Effector memory CD4-positive, alpha-beta T cell (primary cell): ENCODE measurements at places on chromosomes 4 and X.
A peak's percentile ranks its signal among the peaks of the same experiment; 100 is the strongest.

DNA sequence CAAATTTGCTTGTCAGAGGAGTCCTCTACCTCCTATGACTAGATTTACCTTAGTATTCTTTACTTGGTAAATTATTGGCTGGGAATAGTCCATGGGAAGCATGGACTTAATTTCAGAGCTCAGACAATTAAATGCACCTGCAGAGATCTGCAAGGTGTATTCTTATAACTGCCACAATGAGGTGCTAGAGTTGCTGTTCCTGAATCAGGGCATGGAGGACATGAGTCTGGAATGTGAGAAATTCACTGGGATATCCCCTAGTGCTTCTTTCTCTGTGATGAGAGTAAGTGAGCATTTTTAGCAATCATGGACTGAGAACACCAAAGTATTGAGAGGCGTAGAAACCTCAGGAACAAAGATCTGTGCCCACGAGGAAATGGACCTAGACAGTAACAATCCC, 32.9 kb upstream of the GRID2 start:
- H3K4me1 ChIP-seq: no peaks in the 10 kb centered on the region
- H3K4me3 ChIP-seq: no peak overlapping the region
- no peaks in the 10 kb centered on the region for H3K36me3 ChIP-seq
- H3K27ac ChIP-seq: no peak overlapping the region

DNA sequence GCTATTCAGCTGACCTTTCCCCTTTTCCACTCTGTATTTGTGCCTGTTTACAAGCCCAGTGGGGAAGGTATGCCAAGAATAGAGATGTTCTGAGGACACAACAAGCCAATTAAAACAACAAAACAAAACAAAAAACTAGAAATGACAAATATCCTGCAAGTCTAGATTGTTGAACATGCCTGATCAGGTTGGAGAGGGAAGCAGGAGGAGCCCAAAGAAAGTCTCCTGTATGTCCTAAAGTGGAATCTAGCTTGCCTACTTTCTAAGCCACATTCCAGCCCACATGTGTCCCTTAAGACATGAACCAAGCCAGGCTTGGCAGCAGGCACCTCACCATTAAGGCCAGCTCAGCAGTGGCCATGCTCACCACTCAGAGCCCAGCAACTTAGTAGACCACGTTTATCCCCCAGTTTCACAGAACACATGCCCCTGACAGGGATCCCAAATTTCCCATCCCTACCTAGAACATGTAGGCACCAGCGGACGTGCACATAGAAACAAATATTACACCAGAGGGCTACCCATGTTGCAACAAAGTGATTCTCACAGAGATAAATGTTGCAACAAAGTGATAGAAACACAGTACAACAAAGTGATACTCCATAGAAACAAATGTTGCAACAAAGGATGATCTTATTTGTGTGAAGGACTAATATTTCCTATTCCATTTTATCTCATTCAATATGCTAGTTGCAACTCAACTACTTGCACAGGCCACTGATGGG, 48.3 kb downstream of the CD99L2 start:
- H3K27me3 ChIP-seq: no peaks in the 10 kb centered on the region
- H3K4me3 ChIP-seq: no peak overlapping the region
- H3K27ac ChIP-seq: no peak overlapping the region
- no peaks in the 10 kb centered on the region for H3K36me3 ChIP-seq

- H3K4me3 ChIP-seq: no peak overlapping the region
- DNase-seq: no peak
- H3K27ac ChIP-seq: no peak overlapping the region
- no peaks in the 10 kb centered on the region for H3K4me1 ChIP-seq
These were observed 137.4 kb upstream of the STIM2 start for GRCh38 chr4:26723216-26723615.

GRCh38 chr4:26161030-26161824, 159.6 kb upstream of the RBPJ start:
- no peaks in the 10 kb centered on the region for H3K27me3 ChIP-seq
- H3K27ac ChIP-seq: no peak overlapping the region
- no peak overlapping the region for H3K4me3 ChIP-seq
- no peaks in the 10 kb centered on the region for H3K4me1 ChIP-seq
- H3K36me3 ChIP-seq: no peaks in the 10 kb centered on the region

GRCh38 chr4:118888666-118889311, at the start of gene SYNPO2:
TSS of gene SYNPO2 (plus strand) at chr4:118888854. CDS start at chr4:118889037, 183 bp downstream.
- no peaks in the 10 kb centered on the region for H3K36me3 ChIP-seq
- peak within 1 kb of the TSS; percentile 43 for H3K4me3 ChIP-seq
- H3K4me1 ChIP-seq: no peaks in the 10 kb centered on the region
- no peak for DNase-seq

- H3K4me3 ChIP-seq: no peak overlapping the region
- H3K36me3 ChIP-seq: no peaks in the 10 kb centered on the region
- no peak overlapping the region for H3K27ac ChIP-seq
These were observed 7.1 kb downstream of the PASD1 start for GRCh38 chrX:151570561-151570960.

- H3K4me3 ChIP-seq: no peak overlapping the region
- H3K27ac ChIP-seq: no peak overlapping the region
- no peaks in the 10 kb centered on the region for H3K36me3 ChIP-seq
- H3K27me3 ChIP-seq: peaks cover 6% of the 10 kb centered on the region
These were observed 48.5 kb upstream of the PDLIM3 start for GRCh38 chr4:185583813-185584212.

- no peak overlapping the region for H3K27ac ChIP-seq
- DNase-seq: no peak
- no peak overlapping the region for H3K4me3 ChIP-seq
- H3K4me1 ChIP-seq: no peaks in the 10 kb centered on the region
- no peaks in the 10 kb centered on the region for H3K27me3 ChIP-seq
These were observed 133.0 kb downstream of the SHROOM4 start for GRCh38 chrX:50680990-50681389.

DNA sequence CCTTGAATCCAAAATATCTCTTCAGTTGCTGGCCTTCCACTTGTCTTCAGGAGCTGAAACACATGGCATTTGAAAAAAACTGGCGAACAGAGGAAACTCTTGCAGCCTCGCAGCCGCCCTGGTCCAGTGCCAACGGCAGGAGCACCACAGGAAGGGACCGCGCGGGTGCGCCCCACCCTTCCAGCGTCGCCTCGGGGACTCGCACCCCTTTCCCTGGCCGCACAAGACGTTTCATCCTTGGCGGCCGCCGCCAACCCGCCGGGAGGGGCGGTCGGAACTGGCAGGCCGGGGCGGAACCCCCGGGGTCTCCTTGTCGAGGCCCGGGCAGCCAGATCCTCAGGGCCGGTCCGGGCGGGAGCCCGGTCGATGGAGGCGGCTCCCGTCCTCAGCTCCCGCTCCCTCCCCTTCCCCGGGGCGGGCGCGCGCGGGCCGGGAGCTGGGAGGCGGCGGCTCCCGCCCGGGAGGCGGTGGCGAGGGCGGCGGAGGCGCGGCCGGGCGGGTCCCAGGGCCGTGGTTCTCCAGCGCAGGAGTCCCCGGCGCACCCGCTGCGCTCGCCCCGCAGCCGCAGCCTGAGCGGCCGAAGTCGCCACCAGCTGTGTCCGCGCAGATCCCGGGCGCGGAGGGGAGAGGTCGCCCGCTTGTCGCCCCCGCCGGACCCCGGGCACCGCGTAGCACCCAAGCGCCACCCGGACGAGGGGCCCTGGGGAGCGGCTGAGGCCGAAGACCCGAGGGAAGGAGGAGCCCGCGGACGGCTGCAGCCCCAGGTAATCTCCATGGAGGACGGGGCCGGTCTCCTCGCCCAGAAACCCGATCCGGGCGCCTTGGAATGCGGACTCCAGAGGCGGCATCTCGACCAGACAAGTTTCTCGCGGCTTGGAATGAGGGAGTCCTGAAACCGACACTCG, 886 bp upstream of the NDST3 start:
- no peak overlapping the region for H3K27ac ChIP-seq
- no peaks in the 10 kb centered on the region for H3K4me1 ChIP-seq
- no peak overlapping the region for H3K4me3 ChIP-seq
- peaks cover 8% of the 10 kb centered on the region for H3K27me3 ChIP-seq
- DNase-seq: no peak
- no peaks in the 10 kb centered on the region for H3K36me3 ChIP-seq

- H3K4me3 ChIP-seq: no peak overlapping the region
- no peaks in the 10 kb centered on the region for H3K27me3 ChIP-seq
- H3K27ac ChIP-seq: no peak overlapping the region
- H3K36me3 ChIP-seq: no peaks in the 10 kb centered on the region
These were observed 149.2 kb downstream of the CHRDL1 start for GRCh38 chrX:110646386-110646785.

DNA sequence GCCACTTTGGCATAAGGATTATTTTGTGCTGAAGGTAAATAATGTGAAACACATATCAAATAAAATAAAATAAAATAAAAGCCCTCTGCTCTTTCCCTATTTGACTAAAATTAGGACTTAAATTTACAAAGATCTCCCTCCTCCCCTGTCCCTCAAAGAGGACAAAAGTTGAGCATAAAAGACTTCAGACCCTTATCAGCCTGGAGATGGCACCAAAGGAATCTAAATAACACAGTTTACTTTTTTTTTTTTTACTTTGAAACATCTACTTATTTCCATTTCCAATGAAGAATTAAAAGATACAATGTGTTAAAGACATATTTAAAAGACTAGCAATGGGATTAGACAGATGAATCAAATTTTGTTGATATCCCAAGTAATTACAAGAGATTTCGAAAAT, 89.7 kb downstream of the EPHA5 start:
- H3K36me3 ChIP-seq: no peaks in the 10 kb centered on the region
- H3K27me3 ChIP-seq: no peaks in the 10 kb centered on the region
- H3K27ac ChIP-seq: no peak overlapping the region
- no peaks in the 10 kb centered on the region for H3K4me1 ChIP-seq

- no peak overlapping the region for H3K27ac ChIP-seq
- no peaks in the 10 kb centered on the region for H3K4me1 ChIP-seq
- no peak for DNase-seq
- no peaks in the 10 kb centered on the region for H3K36me3 ChIP-seq
- no peaks in the 10 kb centered on the region for H3K27me3 ChIP-seq
- H3K4me3 ChIP-seq: no peak overlapping the region
These were observed 40.8 kb upstream of the SOD3 start for GRCh38 chr4:24754571-24754970.

GRCh38 chr4:20151436-20151835, 100.3 kb upstream of the SLIT2 start:
- no peak overlapping the region for H3K27ac ChIP-seq
- H3K4me3 ChIP-seq: no peak overlapping the region
- no peaks in the 10 kb centered on the region for H3K27me3 ChIP-seq
- no peaks in the 10 kb centered on the region for H3K4me1 ChIP-seq
- H3K36me3 ChIP-seq: no peaks in the 10 kb centered on the region

DNA sequence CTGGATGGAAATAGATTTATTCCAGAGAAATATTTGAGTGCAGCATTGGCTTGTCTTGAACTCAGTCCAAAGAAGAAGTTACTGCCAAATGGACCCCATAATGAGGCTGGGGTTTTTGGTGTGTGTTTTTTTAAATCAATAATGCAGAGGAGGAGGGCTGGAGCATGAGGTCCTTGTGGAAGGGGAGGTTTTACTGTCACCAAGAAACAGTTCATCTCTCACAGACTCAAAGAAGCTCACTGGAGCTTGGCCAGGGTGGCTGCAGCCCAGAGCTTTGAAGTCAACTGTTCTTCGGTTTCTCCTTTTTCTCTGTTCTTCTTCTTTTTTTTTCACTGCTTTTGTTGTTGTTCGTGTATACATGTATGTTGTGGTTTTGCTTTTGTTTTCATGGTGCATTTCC, 377.7 kb downstream of the FBXW7 start:
- no peak for DNase-seq
- H3K27me3 ChIP-seq: no peaks in the 10 kb centered on the region
- no peak overlapping the region for H3K4me3 ChIP-seq

GRCh38 chr4:96473246-96473645, 633.4 kb downstream of the PDHA2 start:
- H3K4me1 ChIP-seq: no peaks in the 10 kb centered on the region
- no peaks in the 10 kb centered on the region for H3K36me3 ChIP-seq
- no peak overlapping the region for H3K27ac ChIP-seq
- no peaks in the 10 kb centered on the region for H3K27me3 ChIP-seq
- DNase-seq: no peak
- H3K4me3 ChIP-seq: no peak overlapping the region

GRCh38 chr4:24736066-24736465, 59.3 kb upstream of the SOD3 start:
- H3K27me3 ChIP-seq: no peaks in the 10 kb centered on the region
- no peaks in the 10 kb centered on the region for H3K4me1 ChIP-seq
- no peak overlapping the region for H3K4me3 ChIP-seq
- H3K36me3 ChIP-seq: no peaks in the 10 kb centered on the region

DNA sequence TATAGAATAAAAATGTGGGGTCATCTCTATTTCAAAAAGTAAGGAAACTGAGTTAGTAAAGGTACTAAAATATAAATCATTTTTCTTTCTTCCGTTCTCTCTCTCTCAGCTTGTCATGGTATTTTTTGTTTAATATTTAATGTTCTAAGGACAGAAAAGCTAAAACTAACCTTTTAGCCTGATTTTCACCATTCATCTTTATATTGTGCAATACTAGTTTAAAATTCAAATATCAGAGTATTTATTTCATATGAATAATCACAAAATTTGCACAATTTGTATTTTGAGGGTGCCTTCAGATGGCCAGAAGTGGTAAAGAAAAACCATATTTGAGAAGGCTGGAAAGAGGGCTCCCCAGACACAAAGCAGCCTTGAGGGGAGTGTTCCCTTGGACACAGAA, 197.6 kb upstream of the AR start:
- no peaks in the 10 kb centered on the region for H3K36me3 ChIP-seq
- DNase-seq: no peak
- H3K4me3 ChIP-seq: no peak overlapping the region

GRCh38 chr4:10783351-10783750, 98.8 kb upstream of the CLNK start:
- no peaks in the 10 kb centered on the region for H3K4me1 ChIP-seq
- H3K4me3 ChIP-seq: no peak overlapping the region
- no peak for DNase-seq

DNA sequence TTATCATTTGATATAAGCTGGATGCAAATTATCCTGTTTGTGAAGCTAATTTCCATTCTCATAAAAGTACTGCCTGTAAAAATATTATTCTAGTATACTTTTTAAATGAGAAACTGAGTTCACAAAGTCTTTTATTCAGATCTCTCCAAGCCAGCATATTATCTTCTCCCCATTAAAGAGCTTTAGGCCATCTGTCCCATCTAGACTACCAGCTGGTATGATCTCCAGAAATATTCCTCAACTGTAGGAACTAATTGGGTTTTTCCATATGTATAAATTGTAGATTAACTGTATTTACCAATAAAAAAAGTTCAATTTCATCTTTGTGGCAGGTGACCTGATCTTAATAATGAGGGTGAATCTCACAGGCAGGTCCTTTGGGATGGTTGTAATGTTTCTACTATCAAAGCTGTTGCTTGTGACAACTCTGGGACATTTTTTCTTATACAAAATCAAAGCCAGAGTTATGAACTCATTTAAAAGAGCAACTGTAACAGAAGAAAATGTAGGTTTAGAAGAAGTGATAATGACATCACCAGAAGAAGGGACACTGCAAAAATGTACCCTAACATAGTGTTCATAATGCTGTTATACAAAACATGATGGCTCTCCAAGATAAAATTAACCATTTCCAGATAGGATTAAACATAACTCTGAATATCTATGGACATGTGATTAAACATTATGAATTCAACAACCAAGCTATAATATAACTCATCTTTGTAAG, 132.8 kb downstream of the KCNIP4 start:
- H3K36me3 ChIP-seq: no peaks in the 10 kb centered on the region
- H3K4me1 ChIP-seq: no peaks in the 10 kb centered on the region
- no peak overlapping the region for H3K27ac ChIP-seq
- H3K27me3 ChIP-seq: no peaks in the 10 kb centered on the region
- H3K4me3 ChIP-seq: no peak overlapping the region
- no peak for DNase-seq
